ENCODE measurements at places on chromosomes 4 and X.

GRCh38 chr4:30837131-30837539 lies 117.0 kb downstream of the PCDH7 start:
- no peak for DNase-seq

GRCh38 chrX:13223868-13224567 lies 95.8 kb downstream of the ATXN3L start:
- peak; percentile 57 for DNase-seq

DNA sequence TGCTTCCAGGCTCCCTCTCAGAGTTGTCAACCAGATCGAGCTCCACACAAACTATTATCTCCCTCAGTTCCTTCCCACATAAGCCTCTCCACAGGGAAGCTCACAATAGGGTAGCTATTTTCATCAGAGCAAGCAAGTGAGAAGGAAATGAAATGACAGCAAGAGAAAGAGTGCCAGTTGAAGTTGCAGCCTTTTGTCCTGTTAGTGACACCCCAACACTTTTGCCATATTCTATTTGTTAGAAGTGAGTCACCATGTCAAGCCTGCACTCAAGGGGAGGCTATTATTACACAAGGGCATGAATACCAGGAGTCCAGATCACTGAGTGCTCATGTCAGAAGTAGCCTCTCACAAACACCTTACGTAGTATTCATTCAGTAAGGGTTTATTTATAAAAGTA lies 266.3 kb upstream of the NOCT start:
- DNase-seq, result no peak

DNA sequence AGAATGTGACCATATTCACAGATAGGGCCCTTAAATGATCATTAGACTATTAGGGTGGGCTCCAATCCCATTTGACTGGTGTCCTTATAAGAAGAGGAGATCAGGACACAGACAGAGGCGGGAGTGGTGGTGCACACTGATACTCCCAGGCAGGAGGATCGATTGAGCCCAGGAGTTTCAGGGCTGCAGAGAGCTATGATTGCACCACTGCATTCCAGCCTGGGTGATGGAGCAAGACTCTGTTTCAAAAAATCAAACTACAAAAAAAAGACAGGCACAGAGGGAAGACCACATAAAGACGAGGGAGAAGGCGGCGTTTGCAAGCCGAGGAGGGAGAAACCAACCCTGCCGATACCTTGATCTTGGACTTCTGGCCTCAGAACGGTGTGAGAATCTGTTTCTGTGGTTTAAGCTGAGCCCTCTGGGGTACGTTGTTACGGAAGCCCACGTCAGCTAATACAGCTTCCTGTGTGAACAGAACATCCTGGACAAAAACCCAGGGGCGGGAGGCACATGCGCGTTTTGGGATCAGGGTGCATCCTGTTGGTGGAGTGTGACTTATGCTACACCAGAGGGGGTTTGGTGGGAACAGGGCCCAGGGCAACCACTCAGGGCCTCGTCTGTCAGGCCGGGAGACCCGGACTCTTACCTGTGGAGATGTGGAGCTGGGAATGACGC lies 211.8 kb upstream of the PSAPL1 start:
- no peak for DNase-seq

DNA sequence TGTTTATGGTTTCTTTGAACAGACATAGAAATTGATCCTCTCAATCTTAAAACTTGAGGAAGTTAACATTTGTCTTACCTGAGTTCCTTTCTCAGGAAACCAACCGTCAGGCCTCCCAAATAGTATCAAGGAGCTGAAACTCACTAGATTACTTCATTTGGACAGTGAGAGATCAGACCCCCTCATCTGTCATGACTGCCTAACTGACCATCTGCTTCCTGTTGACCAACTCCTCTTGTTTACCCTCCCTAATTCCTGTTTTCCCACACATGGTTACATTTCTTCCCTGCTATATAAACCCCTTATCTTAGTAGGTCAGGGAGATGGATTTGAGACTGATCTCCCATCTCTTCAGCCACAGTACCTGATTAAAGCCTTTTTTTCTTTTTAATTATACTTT lies 46.2 kb upstream of the NMU start:
- DNase-seq, result no peak

DNA sequence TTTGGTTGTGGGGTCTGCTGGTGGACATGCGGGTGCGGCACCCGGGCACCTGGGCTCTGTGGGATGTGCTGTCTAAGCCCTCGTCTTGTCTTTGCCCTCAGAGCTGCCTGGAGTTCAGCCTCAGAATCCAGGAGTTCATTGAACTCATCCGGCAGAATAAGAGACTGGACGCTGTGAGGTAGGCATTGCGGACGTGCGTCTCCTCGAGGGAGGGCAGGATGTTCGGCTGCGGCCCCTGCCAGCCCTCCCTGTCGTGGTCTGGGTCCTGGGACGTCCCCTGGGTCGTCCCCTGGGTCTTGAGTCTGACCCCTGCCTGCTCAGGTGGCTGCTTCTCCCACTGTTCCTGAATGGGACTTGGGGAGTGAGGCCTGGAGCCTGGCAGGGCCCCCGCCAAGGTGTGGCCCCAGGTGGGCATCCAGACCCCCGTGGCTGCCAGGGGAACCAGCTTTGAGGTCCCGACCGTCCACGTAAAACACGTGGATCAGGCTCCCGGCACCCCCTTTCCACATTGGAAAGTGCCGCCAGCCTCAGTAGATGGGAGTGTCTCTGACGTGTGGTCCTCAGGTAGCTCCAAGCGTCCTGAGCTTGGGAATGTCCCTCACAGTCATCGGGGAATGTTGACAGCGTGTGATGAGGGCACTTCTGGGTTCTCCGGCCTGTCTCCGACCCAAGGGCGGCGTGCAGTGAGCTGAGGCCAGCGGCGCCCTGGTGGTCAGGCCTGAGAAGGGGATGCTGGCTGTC lies 19.3 kb upstream of the UVSSA start:
- no peak for DNase-seq

GRCh38 chrX:55624403-55624802 lies 1.2 kb downstream of the FOXR2 start:
- no peak for DNase-seq

DNA sequence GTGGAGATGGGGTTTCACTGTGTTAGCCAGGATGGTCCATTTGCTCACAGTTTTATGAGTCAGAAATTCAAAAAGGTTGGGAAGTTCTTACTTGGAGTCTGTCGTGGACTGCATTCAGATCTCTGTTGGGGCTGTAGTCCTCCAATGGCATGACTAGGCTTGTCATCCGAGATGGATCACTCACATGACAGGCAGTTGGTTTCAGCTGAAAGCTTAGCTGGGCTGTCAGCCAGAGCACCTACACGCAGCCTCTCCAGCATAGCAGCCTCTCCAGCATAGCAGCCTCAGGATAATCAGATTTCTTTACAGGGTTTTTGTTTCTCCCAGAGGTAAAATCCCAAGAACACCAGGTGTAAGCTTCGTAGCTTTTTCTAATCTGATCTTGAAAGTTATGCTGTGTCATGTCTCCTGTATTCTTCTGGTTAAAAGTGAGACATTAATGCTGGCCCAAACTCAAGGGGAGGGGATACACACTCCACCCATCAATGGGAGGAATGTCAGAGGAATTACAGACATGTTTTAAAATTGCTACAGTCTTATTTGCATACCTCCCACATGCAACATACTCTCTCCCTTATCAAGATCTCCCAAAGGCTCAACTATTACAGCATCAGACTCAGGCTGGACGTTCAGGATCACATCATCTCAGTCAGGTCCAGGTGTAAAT lies 31.6 kb upstream of the SOD3 start:
- DNase-seq, result peak; percentile 39

GRCh38 chr4:186297013-186297645 lies 31.1 kb downstream of the F11 start:
- peak; percentile 34 for DNase-seq

DNA sequence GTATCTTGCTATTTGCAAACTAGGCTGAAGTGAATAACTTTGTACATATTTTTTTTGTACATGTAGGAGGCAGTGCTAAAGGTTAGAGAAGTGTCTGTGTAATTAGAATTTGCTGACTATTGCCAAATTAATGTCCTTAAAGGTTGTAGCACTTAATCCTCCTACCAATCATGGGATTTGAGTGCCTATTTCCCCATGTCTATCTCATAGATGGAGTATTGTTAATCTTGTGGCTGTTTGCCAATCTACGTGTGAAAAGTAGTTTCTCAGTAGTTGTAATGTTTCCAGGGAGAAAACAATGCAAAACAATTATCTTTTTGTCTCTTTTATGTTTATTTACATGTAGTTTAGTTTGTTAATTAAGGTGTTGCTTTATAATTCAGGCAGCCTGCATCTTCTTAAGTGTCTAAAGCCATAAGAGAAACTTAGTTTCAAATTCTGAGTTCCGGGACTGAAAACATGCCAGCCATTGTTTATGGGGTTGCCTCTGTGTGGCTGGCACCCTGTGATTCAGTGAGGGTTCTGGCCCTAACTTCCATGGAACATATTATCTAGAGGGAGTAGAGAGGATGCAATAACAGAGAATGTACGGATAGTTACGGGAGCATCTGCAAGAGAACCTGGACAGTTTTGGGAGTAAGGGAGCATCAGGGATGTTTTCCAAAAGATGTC lies 142.4 kb downstream of the KLHL8 start:
- no peak for DNase-seq

DNA sequence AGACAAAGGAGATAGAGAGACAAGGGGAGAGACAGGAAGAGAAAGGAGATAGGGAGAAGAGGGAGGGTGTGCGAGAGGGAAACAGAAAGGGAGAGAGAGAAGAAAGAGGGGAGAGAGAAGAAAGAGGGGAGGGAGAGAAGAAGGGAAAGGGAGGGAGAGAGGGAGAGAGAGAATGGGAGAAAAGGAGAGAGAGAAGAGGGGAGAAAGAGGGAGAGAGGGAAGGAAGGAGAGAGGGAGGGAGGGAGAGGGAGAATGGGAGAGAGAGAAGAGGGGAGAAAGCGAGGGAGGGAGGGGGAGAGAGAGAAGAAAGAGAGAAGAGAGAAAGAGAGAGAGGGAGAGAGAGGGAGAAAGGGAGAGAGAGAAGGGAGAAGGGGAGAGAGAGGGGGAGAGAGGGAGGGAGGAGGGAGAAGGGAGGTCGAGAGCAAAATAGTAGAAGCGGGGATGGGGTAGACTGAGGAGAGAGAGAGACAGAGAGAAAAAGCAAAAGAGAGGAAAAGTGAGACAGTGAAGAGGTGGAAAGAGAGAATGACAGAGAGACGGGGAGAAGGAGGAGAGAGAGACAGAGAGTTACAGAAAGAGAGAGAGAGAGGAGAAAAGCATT lies 218.2 kb downstream of the DHRSX start:
- DNase-seq, result no peak

DNA sequence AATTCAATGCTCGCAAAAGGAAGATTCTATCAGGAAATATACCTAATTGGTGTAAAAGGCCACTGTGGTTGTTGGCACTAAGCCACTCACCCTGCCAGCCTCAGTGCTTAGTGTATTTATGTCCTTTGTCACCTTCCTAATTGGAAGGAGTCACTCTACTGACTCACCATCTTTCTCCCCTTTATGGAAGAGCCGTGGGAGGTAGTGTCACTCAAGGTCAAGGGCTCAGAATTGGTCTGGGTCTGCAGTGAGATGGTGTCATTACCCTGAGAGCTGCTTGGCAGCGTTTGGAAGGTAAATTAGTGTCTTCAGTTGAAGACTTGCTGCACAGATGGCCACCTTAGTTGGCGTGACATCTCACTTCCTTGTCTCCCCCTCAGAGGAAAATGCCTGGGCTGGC lies 41.7 kb upstream of the CDKN2AIP start:
- no peak for DNase-seq

Data from AG09309 (cell line).